ENCODE measurements at places on chromosomes 2 and 18. TPM values are rescaled to one million over a fixed set of nuclear protein-coding genes. Genes with fewer than 3 reads are reported as not detected.

GRCh38 chr2:139465789-139466188 is 685.6 kb upstream of the NXPH2 start:
- no peak for DNase-seq

- DNase-seq = peak; percentile 83
Observed at GRCh38 chr2:69007169-69007568, 5.8 kb upstream of the ANTXR1 start.

DNA sequence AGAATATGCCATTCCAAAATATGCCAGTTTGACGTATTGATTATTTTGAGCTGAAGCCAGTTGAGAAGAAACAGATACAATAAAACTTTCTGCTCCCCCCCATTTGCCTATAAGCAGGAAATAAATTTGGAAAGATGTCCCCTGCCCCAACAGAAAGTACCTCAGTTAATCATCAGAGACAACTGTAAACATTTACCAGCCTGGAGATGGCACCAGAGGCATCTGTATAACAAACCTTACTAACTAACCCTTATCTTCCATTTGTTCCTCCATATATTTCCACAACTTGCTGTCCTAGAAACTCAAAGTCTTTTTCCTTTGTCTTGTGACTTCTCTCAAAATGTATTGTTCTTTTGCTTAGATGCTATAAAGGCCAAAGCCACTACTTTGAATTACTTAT is 93.8 kb downstream of the AKAIN1 start:
- no peak for DNase-seq

GRCh38 chr2:16244153-16244965 is 304.0 kb downstream of the MYCN start:
- no peak for DNase-seq

GRCh38 chr2:23900541-23901322 is 26.2 kb downstream of the ATAD2B start:
- no peak for DNase-seq

GRCh38 chr2:36574560-36574959 is 23.4 kb downstream of the FEZ2 start:
- DNase-seq = no peak

- no peak for DNase-seq
Observed at GRCh38 chr2:63051042-63051794, 588 bp downstream of the OTX1 start.

GRCh38 chr2:104050656-104051242 is 803.2 kb upstream of the POU3F3 start:
- DNase-seq = no peak

- DNase-seq = peak; percentile 69
Observed at GRCh38 chr2:219155054-219155644, 5.5 kb downstream of the NHEJ1 start.

GRCh38 chr2:200259577-200259957 is 46.9 kb upstream of the SPATS2L start:
- no peak for DNase-seq

GRCh38 chr2:106695919-106696318 is 190.0 kb downstream of the ST6GAL2 start:
- DNase-seq = no peak

DNA sequence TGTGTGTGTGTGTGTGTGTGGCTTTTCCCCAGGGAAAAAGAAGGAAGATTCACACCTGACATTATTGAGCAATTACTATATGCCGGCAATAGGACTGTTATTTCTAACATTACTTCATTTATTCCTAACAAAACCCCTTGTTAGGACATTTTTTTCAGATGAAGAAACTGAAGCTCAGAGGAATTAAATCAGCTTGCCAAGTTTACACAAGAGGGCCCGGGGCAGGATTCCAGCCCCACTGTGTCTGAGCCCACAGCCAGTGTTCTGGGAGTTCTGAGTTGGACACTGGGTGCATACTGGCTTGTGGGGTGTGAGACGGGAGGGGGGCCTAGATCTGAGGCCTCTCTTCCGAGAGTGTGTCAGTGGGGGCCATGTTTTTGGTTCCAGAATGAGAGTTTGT is 9.9 kb downstream of the TOGARAM2 start:
- no peak for DNase-seq

- DNase-seq = no peak
Observed at GRCh38 chr18:79849328-79850207, 51.8 kb downstream of the KCNG2 start.

DNA sequence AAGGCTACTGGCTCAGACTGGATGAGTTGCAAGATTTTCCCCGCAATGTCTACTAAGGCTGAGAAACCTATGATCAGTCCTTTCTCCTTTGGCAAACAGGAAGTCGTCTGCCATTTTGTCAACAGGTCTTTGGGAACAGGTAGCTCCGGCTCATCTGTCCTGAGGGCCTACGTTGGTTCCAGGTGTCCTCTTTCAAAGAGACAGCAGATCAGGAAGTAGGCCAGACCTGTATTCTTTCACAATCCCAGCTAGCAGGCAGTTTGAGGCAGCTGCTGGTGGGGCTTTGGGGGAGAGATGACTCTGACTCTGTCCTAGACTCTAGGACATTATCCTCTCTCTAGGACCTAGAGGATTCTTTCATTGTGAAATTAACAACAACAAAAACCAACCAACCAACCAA is 98.6 kb downstream of the ACTR2 start:
- no peak for DNase-seq

- no peak for DNase-seq
Observed at GRCh38 chr2:140990416-140990815, 1140.4 kb downstream of the LRP1B start.

DNA sequence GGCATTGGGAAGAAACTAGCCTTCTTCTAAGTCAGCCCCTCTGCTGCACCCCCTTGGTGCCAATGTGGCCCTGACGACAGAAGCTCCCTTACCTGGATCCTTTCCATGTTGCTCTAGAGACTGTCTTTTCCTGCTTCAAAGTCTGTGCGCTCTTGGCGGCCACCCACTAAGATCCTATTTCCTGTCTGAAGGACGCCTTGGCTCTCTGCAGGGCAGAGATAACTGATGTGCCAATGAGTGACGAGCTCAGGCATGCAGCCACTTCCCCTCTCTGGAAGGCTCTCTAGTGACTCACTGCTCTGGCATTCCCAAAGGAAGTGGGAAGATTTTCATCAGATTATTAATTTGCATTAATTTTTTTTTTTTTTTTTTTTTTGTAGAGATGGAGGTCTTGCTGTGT is 273.5 kb downstream of the CDH20 start:
- no peak for DNase-seq

DNA sequence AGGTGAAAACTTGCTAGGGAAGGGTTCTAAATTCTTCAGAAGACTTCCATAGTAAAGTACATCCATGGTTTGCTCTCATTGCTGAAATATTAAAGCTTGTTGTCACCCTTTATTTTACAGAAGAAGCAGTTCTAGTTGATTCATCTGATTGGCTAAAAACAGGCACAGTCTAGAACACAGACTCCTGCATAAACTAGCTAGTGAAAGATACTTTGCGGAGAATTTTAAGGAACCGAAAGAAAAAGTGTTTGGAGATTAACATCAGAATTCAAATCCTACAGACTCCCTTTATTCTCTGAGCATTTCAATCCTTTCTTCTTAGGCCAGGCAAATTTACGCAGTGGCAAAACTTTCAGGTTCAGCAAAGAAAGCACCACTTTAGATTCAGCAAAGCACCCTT is 1076.5 kb upstream of the ZEB2 start:
- DNase-seq = no peak

DNA sequence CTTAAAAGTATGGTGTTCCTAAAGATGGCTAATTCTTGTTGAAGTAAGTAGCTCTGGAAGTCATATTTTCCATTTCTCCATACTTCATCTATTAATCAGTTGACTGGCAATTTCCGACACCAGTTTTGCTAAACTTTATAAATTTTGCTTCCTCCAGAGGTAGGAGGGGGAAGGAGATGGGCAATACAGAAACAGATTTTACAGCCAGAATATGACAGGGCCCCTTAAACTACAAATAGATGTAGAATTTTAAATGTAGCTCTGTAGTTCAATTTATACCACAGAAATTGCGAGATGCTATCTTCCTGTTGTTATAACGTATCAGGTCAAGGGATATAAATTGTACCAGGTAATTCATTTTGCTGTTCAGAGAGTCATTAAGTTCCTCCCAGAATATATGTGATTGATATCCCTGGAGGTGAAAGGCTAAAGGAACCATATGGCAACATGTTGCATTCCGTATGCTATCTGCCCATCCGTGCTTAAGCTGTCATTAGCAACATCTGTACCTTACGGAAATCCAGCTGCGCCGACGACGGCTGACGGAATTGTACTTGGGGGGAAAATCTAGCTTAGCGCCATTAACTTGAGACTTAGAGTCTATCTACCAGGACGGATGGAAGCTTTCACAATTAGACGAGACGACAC is 8.4 kb upstream of the NR4A2 start:
- no peak for DNase-seq

- no peak for DNase-seq
Observed at GRCh38 chr2:120236791-120237190, 13.6 kb upstream of the TMEM185B start.

GRCh38 chr18:58590254-58590653 is 38.6 kb downstream of the ALPK2 start:
- peak; percentile 82 for DNase-seq

- DNase-seq = no peak
Observed at GRCh38 chr2:177897278-177897677, 175.3 kb downstream of the PDE11A start.

GRCh38 chr18:26286008-26286407 is 59.8 kb downstream of the TAF4B start:
- no peak for DNase-seq

- DNase-seq = no peak
Observed at GRCh38 chr2:6421888-6422287, 443.8 kb downstream of the CMPK2 start.

DNA sequence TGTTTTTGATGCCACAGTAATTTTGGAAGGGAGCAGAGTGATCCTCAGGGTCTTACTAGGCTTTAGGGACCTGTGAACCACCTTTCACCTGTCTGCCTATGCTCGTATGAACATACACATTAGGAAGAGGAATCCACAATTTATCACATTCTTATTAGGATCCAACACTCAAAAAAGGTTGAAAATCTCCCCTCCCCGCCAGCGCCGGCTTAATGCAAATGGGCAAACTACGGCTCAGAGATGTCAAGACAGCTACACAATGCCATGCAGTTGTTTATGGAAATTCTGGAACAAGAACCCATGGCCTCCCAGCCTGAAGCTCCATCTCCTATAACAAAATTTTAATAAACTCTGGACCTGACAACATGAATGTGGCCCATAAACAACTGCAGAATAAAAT is 375.9 kb upstream of the ACVR2A start:
- DNase-seq = no peak

GRCh38 chr2:22893761-22894517 is 491.0 kb upstream of the KLHL29 start:
- no peak for DNase-seq

- DNase-seq = no peak
Observed at GRCh38 chr18:28684746-28685355, 507.9 kb upstream of the CDH2 start.

DNA sequence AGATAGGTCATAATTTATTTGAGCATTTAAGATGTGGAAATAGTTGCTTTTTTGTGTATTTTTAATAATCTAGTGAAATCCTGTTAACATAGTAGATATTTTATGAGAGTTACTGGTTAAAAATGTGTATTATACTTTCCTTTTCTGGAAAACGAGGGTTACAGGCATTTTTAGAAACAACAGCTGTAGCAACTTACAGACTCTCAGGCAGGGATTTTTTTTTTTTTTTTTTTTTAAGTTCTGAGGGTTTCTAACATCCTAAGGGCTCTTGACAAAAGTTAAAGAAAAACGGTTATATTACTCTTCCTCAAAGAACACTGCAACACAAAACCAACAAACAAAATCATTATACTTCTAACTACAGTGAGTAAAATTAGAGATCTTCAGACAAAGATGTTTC is 205.9 kb downstream of the ACKR3 start:
- DNase-seq = no peak

- no peak for DNase-seq
Observed at GRCh38 chr2:121662656-121663055, 13.4 kb upstream of the CLASP1 start.

- DNase-seq = peak; percentile 31
Observed at GRCh38 chr2:147829106-147829505, 15.7 kb upstream of the ACVR2A start.

Gene GAL3ST2
- 0.13 TPM for polyA plus RNA-seq

Gene CGREF1
- polyA plus RNA-seq = 1.8 TPM

Gene CCDC85A
- polyA plus RNA-seq = 3.2 TPM

Gene COLEC11
- polyA plus RNA-seq = 0.95 TPM

Gene PKDCC
- polyA plus RNA-seq = 205 TPM

Gene GALR1
- not detected for polyA plus RNA-seq

Gene SDC1
- 7.2 TPM for polyA plus RNA-seq

Gene CDH19
- 1.9 TPM for polyA plus RNA-seq

Gene HOXD8
- polyA plus RNA-seq = 38.2 TPM

Gene IL1RL2
- polyA plus RNA-seq = 0.19 TPM

Gene NYAP2
- polyA plus RNA-seq = 0.37 TPM
